CD8-positive, alpha-beta memory T cell (primary cell): ENCODE measurements at places on chromosomes 16 and 17.

DNA sequence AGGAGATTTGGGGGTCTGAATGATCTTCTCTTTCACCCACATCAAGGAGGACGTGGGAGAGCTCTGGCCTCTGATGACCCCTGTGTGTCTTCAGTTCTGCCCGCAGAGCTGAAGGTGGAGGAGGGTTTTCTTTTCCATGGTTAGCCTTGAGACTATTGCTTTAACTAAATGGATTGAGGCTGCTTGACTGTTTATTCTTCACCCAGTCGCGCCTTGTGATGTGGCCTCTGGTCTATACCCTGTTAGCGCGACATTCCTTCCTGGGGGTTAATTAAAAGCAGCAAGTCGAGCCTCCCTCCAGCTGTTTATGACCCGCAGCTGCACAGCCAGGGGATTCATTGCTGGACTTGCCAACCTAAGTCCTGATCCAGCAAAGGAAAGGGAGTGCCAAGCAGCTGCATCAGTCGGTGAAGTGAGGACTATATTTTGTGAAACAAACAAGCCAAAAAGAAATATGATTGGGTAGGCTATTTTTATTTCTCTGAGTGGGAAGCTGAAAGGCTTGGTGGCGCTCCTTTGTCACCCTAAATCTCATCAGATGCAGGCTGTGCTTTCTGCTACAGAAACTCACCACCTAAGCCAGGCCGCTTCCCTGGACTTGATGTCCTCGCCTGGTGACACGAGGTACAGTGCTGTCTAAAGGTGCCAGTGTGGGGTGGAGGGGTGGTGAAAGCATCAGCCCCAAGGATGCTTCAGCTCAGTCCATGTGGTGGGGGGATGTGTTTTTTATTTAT lies 11.0 kb upstream of the SEC14L1 start:
- DNase-seq = no peak

GRCh38 chr17:751269-752001 lies 629 bp downstream of the GEMIN4 start:
- no peak for DNase-seq

DNA sequence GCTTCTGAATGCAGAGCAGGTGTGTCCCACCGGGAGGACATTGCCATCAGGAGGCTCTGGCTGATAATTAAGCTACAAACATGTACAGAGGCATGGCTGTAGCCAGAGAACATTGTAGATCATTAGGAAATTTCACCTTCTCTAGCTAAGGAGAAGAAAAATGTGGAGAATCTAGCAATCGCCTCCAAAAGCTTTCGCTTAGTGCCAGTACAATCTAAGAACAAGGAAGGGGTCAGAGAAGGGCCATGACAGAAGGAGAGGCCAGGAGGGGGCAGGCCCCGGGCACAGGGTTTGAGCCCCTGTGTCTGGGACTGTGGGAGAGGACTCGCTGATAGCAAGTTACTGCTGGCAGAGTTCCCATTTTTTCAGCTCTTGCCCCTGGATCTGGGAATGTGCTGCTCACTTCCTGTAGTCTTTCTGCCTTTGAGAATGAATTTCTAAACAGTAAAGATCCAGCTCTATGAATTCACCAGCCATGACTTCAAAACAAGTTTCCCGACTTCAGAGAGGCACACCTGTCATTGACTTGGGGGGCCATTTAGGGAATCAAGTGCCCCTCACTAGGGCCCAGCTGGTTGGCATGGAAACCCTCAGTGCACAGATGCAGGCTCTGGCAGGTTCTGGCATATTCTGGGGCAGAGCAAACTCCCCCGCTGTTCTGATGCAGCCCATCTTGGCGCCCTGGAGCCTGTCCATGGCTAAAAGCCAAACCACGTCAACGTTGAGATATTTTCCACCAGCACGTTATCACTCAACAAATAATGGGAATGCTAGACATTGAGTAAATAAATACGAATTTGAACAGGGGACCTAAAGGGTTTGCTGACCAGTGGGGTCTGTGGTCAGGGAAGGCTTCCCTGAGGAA lies 59.5 kb upstream of the CACNG4 start:
- DNase-seq = no peak

DNA sequence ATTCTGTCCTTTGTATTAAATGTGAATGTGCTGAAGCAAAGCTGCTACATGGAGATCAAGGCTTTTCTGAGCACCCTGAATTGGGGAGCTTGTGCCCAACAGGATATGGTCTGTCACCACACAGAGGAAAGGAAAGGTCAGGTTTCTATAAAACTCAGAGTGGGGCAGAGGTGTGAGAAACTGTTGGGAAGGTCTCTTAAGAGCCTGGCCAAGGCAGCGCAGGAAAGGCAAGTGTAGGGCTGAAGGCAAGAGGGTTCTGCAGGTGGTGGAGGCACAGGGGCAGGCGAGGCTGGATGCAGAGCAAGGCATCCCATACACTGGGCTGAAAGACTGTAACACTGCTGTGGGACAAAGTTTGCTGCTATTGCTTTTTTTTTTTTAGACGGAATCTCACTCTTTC lies 8.1 kb downstream of the COX6A2 start:
- DNase-seq = no peak

DNA sequence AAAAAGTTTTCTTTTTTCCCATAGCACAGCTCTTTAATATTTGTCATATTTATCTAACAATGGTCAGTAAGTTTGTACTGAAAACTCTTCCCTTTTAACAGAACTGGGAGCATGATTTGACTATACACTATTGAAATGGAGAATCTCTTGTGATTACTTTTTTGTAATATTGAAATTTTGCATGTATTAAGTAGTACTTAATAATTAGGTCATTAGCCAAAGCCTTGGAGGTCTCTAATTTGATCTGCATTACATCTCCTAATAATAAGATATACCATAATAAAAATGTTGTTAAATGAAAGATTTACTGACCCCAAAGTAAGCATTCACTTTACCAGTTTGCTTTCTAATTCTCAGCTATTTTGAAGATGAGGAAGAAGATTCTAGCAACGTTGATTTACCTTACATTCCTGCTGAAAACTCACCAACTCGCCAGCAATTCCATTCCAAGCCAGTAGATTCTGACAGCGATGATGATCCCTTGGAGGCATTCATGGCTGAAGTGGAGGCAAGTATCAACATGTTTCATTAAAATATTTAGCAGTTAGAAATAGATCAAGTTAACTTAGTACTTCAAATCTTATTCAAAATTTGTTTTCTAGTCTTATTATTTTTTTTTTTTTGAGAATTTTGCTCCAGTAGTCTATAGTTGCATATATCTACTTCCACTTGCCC lies 18.2 kb downstream of the DDX42 start:
- no peak for DNase-seq

DNA sequence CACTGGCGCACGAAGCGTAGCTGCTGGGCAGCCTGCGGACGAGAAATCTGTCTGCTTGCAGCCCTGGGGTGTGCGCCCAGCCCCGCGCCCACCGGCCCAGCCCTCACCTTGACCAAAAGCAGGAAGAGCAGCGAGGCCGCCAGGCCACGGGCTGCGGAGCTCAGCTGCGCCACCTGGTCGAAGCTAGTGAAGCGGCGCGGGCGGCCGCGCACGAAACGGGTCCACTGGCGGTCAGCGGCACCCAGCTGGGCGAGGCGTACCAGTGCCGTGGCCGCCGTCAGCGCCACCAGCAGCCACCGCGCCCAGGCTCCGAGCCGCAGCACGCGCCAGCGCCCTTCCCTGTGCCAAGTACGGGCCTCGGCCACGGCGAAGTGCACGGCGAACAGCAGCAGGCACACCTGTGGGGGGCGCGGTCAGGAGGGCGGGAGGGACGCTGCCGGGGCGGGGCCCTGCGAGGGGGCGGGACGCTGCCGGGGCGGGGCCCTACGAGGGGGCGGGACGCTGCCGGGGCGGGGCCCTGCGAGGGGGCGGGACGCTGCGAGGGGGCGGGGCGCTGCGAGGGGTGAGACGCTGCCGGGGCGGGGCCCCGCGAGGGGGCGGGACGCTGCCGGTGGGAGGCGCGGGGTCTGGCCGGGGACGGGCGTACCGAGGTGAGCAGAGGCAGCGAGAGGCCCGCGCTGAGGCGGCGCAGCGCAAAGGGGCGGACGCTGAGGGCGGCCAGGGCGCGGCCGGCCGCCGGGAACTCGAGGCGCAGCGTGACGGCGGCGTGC lies 43.2 kb downstream of the TSC2 start:
- no peak for DNase-seq

- no peak for DNase-seq
Measured at GRCh38 chr17:78044280-78044835, 84.2 kb downstream of the TMC6 start.

DNA sequence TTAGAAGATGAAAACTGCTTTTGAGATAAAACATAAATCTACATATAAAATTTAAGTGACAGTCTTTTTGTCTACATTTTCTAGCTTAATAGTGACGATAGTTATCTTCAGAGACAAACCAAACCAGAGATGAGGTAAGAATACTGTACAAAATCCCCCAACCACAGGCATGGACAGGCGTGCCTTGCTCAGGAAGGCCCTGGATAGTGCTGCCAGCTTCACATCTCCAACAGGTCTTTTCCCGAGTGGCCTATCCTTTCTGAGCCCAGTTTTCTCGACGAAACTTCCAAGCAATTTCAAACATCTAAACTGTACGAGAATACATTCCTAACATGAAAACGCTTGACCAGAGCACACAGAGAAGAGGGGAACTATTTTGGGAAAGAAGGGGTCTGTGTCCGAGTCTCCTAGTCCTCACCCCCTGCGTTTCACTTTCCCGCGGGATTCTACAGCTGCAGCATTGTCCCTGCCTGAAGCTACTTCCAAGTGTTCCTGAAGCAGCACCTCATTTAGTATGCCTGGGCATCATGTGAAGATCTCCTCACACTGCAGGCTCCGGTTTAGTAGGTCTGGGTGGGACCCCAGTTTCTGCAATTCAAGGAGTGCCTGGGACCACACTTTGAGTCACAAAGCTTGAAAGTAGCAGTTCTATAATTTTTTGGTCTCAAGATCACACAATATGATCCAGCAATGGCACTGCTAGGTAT lies 37.8 kb downstream of the GNA13 start:
- DNase-seq = no peak

DNA sequence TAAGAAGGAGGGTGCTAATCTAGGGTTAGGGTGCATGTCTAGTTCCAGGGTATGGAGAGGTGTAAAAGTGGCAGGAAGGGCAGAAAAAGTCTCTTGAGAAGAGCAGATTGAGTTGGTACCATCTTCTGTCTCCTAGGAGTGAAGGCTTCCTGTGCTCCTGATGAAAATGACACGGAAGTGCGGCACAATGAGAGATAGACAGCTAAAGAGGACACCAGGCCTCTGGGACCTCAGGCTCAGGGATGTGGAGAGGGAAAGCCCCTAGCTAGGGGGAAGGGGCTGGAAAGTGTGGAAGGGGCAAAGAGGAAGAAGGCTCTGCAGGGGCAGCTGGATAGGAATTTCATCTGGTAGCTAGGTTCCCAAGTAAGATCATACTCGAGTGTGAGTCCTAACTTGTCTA lies 498.3 kb upstream of the EEF2KMT start:
- DNase-seq = no peak

- DNase-seq = no peak
Measured at GRCh38 chr17:71011391-71011790, 842.1 kb downstream of the KCNJ2 start.

- DNase-seq = peak; percentile 29
Measured at GRCh38 chr17:73646409-73647300, 2.4 kb upstream of the SDK2 start.

DNA sequence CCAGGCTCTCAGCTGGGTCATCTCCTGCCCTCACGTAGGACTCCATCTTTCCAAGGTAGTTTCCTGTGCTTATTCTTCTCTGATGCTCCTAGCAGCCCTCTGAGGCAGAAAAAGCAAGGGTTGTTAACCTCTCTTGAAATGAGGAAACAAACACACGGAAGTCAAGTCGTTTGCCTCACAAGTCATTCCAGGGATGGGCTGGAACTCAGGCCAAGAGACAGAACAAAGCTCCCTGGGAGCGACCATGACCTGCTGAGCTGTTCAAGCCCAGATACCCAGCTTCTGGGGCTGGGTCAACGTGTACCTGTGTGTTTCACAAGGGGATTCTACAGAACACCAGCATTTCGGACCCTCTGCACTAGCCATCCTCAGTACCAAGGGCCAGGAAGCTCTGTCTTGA lies 28.1 kb downstream of the SRL start:
- no peak for DNase-seq

- DNase-seq = no peak
Measured at GRCh38 chr17:1007310-1008007, 10.5 kb downstream of the TIMM22 start.

DNA sequence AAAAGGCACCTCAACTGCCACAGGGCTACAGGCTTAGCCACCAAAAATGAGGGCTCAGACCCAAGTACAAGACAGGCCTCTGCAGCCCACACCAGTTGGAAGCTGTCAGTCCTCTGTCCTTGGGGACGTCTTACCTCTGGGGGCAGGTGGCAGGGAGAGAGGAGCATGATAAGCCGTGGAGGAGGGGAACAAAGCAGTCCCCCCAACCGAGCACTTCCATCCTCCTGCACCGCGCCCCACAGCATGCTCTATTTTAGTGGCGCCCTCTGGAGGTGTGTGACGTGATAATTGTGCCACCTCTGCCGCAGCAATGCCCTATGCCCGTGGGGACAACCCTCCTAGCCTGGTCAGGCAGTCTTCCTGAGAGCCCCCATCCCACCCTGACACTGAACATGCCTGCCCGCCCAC lies 13.6 kb downstream of the G6PC3 start:
- no peak for DNase-seq

DNA sequence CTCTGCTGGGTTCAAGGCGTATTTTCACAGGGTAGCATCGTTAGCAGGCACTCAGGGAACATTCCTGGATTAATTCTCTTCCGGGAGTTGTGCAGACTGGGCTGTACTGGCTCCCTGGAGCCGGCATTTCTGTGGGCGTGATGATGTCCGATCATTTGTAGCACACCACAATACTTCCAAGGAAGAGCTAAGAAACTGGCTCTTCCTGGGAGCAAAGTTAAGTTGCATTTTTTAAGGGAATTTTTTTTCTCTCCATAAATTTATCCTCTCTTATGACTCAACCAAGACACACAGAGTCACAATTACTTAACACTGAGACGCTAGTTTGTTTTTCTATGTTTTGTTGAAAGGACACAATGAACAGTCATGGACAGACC lies 211.6 kb upstream of the FOXF1 start:
- DNase-seq = no peak

DNA sequence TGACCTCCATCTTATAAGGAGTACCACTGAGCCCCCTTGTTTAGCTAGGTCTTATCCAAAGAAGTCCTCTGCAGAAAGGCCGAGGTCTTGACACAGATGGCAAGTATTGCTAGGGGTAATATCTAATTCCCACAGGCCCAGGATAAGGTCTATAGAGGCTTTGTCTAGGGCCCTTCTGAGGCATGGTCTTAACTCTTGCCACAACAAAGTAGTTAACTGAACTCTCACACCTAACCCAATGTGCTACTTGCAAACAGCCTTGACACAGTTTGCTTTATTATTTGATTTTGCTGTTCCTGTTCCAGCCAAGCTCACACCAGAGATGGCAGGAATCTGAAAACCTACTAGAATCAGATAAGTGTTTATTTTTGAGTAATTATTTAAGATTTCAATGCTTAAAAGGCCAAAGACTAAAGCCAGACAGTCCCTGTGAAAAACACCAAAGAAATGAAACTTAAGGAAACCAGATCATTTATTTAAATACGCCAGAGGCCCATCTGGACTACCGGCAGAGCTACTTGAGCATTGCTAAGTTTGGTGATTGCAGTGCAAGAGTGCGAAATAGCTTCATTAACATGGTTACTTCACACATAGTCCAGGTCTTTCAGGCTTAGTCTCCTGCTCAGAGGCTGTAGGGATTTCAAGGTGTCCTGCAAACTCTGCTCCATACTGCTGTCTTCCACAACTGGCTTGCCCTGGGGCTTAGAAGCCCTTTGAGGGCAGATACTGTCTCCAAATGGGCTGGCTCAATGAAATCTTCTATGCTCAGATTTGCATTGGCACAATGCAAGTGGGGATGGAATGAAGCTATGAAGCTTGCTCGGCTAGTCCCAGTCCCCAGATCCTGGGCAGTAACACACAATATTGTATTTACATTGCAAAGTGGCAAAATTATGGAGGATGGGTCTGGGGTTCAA lies 28.5 kb upstream of the SUPT4H1 start:
- DNase-seq = no peak
